ENCODE measurements at places on chromosomes 6 and 20.

GRCh38 chr20:31475472-31476293, 595 bp downstream of the REM1 start:
- DNase-seq = no peak

DNA sequence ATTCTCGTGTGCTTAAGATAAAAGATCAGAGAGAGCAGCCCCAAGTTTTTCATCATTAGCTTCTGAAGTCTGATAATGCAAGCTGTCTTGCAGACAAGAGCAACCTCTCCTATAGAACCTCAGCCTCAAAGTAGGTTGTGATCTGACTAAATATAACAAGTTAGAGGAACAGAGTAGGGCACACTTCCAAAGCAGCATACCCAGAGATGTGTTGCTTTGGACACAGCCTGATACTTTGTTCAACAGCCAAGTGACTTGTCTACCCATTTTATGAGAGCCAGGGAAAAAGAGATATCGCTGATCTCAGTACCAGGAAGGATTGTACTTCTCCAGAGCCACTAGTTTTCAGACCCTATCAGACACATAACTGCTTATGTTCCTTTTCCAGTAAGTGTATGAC, 44.2 kb upstream of the OPRM1 start:
- DNase-seq = no peak

DNA sequence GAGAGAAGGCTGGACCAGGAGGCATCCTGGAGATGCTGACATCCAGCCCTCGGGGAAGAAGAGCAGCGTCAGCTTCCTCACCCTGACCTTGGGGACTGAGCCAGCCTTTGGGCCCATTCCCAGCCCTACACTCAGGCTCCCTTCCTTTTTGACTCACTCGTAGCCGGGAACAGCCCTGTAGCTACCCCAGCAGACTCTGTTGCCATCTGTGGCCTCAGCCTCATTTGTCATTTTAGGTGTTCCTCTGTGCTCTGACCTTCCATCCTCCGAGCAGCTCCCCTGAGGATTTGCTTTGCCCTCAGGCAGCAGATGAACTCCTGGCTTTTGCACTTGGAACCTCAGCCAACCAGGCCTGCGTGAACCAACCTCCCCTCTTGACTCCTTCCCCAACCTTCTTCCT, 67.5 kb downstream of the ELOVL2 start:
- no peak for DNase-seq

- no peak for DNase-seq
Observed at GRCh38 chr6:122853259-122853995, 64.4 kb downstream of the SMPDL3A start.

Data from choroid plexus epithelial cell (primary cell).